Naive thymus-derived CD8-positive, alpha-beta T cell (primary cell): ENCODE measurements at places on chromosomes 7 and 10. TPM values are rescaled to one million over a fixed set of nuclear protein-coding genes. Genes with fewer than 3 reads are reported as not detected.

The MAT1A gene
- total RNA-seq: not detected

The ZFAND2A gene
- 41.5 TPM for total RNA-seq

The DDX21 gene
- 55.5 TPM for total RNA-seq

- no peak overlapping the region for H3K27ac ChIP-seq
- no peaks in the 10 kb centered on the region for H3K4me1 ChIP-seq
- H3K27me3 ChIP-seq: no peaks in the 10 kb centered on the region
- H3K36me3 ChIP-seq: no peaks in the 10 kb centered on the region
- no peak overlapping the region for H3K4me3 ChIP-seq
- no peak for DNase-seq
These were observed 746.7 kb downstream of the NRG3 start for GRCh38 chr10:82621680-82622079.

DNA sequence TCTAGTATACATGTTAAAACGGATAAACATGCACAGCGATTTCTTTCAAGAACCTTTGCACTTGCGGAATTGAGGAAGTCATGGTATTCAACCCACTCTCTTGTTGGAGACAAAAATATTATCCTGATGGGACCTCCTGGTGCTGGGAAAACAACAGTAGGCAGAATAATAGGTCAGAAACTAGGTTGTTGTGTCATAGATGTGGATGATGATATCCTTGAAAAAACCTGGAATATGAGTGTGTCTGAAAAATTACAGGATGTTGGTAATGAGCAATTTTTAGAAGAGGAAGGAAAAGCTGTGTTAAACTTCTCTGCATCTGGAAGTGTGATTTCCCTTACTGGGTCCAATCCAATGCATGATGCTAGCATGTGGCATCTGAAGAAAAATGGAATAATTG lies 6.9 kb downstream of the THNSL1 start:
- H3K36me3 ChIP-seq: peaks cover 24% of the 10 kb centered on the region
- peaks cover 5% of the 10 kb centered on the region for H3K4me1 ChIP-seq
- H3K4me3 ChIP-seq: no peak overlapping the region
- H3K27ac ChIP-seq: no peak overlapping the region

DNA sequence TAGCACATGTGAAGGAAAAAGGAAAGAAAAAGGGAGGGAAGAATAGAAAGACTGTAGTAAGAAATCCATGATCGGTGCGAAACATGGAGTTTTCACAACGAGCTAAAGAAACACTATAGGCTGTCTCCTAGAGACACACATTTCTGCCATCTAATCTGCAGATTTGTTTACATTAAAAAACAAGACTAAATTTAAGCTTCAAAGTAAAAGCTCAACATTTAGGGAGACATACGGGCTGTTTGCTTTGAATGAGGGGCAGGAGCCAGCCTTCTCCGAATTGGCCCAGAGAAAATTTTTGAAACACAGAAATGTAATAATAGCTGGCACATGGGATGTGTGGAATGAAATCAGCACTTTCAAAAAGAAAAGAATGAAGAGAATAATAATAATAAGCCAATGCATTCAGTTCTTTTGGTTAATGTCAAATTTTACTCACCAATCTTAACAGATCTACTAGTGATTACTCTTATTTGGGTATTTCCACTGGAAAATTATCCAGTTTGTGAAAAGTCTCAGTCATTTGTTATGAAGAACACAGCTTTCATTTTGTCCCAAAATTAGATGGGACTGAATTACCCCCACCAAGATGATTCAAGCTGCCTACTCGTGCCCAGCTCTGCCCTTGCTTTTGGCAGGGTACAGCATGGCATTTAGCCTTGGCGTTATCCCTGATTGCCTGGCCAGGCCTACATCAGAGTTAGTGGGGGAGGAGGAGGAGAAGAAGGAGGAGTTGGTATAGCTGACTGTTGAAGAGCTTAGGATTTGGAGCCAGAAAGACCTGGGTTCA lies 47.1 kb downstream of the MTURN start:
- no peak overlapping the region for H3K27ac ChIP-seq
- H3K27me3 ChIP-seq: no peaks in the 10 kb centered on the region
- no peak overlapping the region for H3K4me3 ChIP-seq
- no peaks in the 10 kb centered on the region for H3K36me3 ChIP-seq
- no peak for DNase-seq
- peaks cover 32% of the 10 kb centered on the region for H3K4me1 ChIP-seq

GRCh38 chr10:88343761-88344484 lies 239.2 kb downstream of the RNLS start:
- H3K4me3 ChIP-seq: no peak overlapping the region
- H3K27me3 ChIP-seq: no peaks in the 10 kb centered on the region
- no peak for DNase-seq

DNA sequence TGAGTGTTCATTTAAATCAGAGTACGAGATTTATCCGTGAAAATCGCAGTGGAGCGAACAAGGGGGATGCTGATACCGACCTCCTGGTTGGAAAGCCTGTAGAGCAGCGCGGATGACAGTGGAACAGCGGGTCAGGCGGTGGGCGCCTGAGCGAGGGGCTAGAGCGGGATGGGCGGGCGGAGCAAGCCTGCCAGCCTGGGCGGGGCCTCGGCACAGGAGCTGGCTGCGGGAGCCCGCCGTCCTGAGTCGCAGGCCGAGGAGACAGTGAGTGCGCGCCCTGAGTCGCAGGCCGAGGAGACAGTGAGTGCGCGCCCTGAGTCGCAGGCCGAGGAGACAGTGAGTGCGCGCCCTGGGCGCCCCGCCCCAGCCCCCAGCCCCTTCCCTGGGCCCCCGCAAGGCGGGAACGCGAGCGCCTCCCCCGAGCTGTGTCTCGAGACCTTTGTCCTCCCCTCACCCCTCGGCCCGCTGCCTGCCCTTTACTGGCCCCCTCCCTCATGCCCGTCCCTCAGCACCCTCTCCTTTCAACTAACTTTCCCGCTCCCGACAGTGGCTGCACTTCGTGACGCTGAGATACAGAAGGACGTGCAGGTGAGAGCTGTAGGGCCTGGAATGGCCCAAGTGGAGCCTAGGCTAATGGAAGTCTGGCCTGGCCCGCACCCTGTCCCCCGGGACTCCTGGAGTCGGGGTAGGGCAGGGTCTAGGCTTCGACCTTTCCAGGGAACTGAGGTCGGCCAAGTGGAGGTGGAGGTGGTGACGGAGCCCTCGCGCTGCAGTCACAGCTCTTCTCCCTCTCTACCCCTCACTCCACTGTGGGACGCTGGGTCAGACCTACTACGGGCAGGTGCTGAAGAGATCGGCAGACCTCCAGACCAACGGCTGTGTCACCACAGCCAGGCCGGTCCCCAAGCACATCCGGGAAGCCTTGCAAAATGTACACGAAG lies at the start of gene AS3MT:
AS3MT (plus strand) TSS at position 213 of the 941 bp plus-strand sequence; CDS start at position 336, 123 bp downstream.
- peak within 1 kb of the TSS; percentile 76 for H3K4me3 ChIP-seq
- H3K36me3 ChIP-seq: no peaks in the 10 kb centered on the region
- peaks cover 18% of the 10 kb centered on the region for H3K27me3 ChIP-seq
- H3K27ac ChIP-seq: no peak within 1 kb of the TSS
- peak; percentile 12 for DNase-seq

DNA sequence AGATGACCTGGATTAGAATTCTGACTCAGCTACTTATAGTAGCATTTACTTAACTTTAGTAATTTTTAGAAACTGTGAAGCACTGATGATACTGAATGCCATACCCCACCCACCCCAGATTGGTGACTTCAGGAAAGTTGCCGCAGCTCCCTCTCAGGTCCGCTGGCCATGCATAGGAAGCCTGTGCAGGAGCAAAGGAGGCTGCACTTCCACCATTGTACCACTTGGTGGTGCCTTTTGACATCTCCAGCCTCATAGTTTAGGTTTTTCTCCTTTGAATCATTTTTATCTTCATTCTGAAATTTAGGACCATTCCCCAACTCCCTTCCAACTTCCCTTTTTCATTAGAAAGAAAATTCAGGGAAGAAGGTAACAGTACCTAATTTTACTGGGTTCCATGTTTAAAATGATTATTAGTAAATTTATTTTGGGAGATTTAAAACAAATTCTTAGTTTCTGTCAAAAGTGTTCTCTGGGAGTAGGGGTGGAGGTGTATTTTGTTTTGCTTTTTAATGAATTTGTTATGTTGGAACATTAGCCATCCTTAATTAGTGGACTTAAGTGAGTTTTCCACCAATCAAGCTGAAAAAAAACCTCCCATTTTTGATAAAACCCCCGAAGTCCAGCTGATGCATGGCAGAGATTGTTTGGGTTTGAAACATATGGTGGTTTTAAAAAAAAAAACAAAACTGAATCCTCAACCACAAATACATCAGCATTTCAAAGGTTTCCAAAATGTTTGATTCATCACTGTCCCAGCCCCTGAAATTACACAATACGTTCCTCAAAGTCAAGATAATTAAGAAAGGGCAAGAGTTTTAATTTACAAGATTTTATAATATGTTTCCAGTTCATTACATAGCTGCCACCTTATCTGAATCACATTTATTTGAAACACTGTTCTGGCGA lies 109.6 kb downstream of the WNT2 start:
- DNase-seq: peak; percentile 29
- H3K27ac ChIP-seq: no peak overlapping the region
- H3K4me3 ChIP-seq: no peak overlapping the region
- H3K4me1 ChIP-seq: no peaks in the 10 kb centered on the region
- no peaks in the 10 kb centered on the region for H3K36me3 ChIP-seq

GRCh38 chr7:18290223-18290622 lies 205.3 kb upstream of the HDAC9 start:
- H3K36me3 ChIP-seq: no peaks in the 10 kb centered on the region
- H3K4me3 ChIP-seq: peak overlapping the region; percentile 18
- peaks cover 42% of the 10 kb centered on the region for H3K27me3 ChIP-seq
- DNase-seq: no peak

DNA sequence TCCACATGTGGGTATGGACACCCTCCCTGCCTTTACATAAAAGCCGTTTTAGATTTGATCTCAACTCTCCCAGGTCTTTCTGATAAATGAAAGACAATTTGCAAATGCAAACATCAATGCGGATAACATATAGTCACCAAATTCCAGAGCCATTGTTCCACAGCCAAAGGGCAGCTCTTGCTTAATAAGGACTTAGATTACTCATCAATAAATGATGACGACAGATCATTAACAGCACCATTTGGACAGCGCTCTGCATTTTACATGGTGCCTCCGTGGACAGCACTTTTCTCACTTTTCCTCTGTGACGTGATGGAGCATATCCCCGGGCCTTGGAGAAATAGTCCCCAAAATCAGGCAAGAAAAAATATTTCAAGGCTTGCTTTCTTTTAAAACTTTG lies 370.3 kb upstream of the CELF2 start:
- no peak for DNase-seq
- H3K27ac ChIP-seq: no peak overlapping the region
- no peaks in the 10 kb centered on the region for H3K36me3 ChIP-seq
- H3K4me3 ChIP-seq: no peak overlapping the region
- no peaks in the 10 kb centered on the region for H3K4me1 ChIP-seq

- peaks cover 46% of the 10 kb centered on the region for H3K36me3 ChIP-seq
- no peak overlapping the region for H3K4me3 ChIP-seq
- peaks cover 18% of the 10 kb centered on the region for H3K4me1 ChIP-seq
- no peak overlapping the region for H3K27ac ChIP-seq
These were observed 77.0 kb upstream of the NMT2 start for GRCh38 chr10:15245530-15245929.
